ENCODE measurements at places on chromosomes 16 and 17.

- no peak for DNase-seq
Observed at GRCh38 chr17:73020110-73020509, 72.4 kb downstream of the SLC39A11 start.

DNA sequence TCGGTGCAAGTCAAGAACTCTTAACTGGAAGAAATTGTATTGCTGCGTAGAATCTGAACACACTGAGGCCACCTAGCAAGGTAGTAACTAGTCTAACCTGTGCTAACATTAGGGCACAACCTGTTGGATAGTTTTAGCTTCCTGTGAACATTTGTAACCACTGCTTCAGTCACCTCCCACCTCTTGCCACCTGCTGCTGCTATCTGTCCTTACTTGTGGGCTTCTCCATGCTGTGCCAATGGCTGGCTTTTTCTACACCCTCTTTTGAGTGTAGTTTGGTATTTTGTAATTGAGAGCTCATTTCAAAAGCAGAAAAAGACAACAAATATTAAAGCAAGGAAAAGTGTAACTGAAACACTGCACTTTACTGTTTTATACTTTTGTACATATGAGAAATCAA lies 7.7 kb upstream of the RASL10B start:
- no peak for DNase-seq

DNA sequence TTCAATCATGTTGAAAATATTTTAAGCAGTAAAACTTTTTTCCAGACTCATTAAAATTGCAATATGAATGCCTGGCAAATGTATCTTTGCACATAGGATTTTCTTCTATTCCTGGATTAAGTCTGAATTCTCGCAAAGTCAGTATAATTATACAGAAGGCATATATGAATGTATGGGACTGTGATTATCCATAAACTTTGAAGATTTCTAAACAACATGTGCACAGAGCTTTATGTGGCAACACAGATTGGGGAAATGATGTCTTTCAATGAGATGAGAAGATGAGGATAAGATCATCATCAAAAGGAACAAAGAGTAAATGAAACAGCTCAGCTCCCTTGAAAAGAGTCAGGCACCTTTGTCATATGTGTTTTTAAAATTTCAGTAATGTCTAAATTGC lies 635.3 kb downstream of the CDH11 start:
- DNase-seq: no peak

GRCh38 chr17:81666092-81666341 lies 388 bp downstream of the OXLD1 start:
- no peak for DNase-seq

DNA sequence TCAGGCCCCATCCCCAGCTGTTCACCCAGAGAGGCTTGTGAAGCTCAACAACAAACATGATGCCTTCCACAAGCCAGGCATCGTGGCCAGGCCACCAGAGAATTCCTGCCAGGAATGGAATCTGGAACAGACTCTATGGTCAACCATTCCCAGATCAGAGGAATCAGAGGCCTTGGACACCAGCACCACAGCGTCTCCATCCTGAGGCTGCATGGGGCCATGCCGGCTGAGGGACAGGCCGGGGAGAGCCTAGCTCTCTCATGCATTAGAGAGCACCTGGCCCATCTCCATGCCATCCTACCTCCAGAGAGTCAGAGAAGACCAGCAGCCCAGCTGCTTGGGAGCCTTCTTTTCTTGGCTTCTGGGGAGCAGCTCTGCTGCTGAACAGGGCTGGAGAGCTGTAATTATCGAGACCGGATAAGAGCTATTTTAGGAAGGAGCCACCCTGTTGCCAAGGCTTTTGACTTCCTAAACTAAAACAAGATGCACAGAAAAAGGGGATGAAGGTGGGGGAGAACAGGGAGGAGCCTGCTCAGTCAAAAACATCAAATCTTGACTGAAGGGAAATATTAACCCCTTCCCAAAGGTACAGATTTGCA lies 24.5 kb upstream of the MTMR4 start:
- DNase-seq: no peak

- DNase-seq: no peak
Observed at GRCh38 chr17:72090108-72090507, 30.7 kb upstream of the SOX9 start.

DNA sequence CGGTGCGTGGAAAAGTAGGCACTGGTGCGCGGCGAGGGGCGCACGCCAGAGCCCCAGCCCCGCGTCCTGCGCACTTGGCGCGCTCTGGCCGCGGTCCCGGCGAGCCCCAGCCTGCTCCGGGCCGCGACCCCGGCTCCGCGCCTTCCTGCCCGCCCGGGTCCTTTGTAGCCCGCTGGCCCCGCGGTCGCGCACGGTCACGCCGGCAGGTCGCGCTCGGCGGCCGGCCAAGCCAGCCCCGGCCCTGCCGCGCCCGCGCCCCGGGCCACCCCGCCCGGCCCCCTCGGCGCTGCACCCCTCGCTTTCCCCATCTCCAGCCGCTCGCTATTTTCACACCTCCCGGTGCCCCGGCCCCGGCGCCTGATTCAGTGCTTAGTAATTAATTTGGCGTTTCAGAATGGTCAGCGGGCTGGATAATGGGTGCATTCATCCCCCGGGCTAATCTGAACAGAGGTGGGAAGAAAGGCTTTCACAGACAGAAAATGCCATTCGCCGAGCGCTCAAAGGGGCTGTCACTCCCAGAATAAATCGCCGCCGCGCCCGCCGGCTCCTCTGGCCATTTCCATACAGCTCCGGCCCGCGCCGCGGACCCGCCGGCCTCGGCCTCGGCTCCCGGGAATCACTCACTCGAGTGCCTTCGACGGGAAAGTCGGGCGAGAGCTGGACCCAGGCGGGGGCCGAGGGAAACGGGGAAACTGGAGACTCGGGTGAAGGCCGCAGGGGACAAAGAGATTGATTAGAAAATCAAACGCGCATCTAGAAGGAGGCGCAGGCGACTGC lies 17.8 kb upstream of the NTN1 start:
- no peak for DNase-seq
